ENCODE measurements at places on chromosomes 1 and 21. TPM values are rescaled to one million over a fixed set of nuclear protein-coding genes. Genes with fewer than 3 reads are reported as not detected.

- DNase-seq, result peak; percentile 80
- H3K27ac ChIP-seq, result peak overlapping the region; percentile 88
- H3K4me3 ChIP-seq, result peak overlapping the region; percentile 46
- no peaks in the 10 kb centered on the region for H3K27me3 ChIP-seq
Measured at GRCh38 chr1:54488065-54488750, 59.8 kb upstream of the ACOT11 start.

- no peaks in the 10 kb centered on the region for H3K27me3 ChIP-seq
- 0 out of 2 replicates have a peak, but pooled peaks cover 1% of the 10 kb centered on the region for H3K36me3 ChIP-seq
- DNase-seq, result no peak
- peaks cover 4% of the 10 kb centered on the region for H3K4me1 ChIP-seq
Measured at GRCh38 chr1:167551362-167551761, 2.2 kb downstream of the CREG1 start.

GRCh38 chr1:22133247-22133930 is 9.5 kb downstream of the WNT4 start:
- no peak overlapping the region for H3K4me3 ChIP-seq
- H3K36me3 ChIP-seq, result no peaks in the 10 kb centered on the region
- H3K4me1 ChIP-seq, result peaks cover 6% of the 10 kb centered on the region
- peaks cover 14% of the 10 kb centered on the region for H3K27me3 ChIP-seq
- DNase-seq, result no peak

GRCh38 chr1:29575826-29576225 is 339.5 kb downstream of the PTPRU start:
- DNase-seq, result peak; percentile 23
- no peak overlapping the region for H3K4me3 ChIP-seq
- H3K36me3 ChIP-seq, result no peaks in the 10 kb centered on the region
- peaks cover 2% of the 10 kb centered on the region for H3K4me1 ChIP-seq
- no peaks in the 10 kb centered on the region for H3K27me3 ChIP-seq

Gene DIRAS3
- 8.6 TPM for total RNA-seq

- DNase-seq, result peak; percentile 45
- peak overlapping the region; percentile 83 for H3K27ac ChIP-seq
- peaks cover 5% of the 10 kb centered on the region for H3K4me1 ChIP-seq
- no peaks in the 10 kb centered on the region for H3K27me3 ChIP-seq
Measured at GRCh38 chr1:37691497-37692077, 729 bp upstream of the CDCA8 start.

DNA sequence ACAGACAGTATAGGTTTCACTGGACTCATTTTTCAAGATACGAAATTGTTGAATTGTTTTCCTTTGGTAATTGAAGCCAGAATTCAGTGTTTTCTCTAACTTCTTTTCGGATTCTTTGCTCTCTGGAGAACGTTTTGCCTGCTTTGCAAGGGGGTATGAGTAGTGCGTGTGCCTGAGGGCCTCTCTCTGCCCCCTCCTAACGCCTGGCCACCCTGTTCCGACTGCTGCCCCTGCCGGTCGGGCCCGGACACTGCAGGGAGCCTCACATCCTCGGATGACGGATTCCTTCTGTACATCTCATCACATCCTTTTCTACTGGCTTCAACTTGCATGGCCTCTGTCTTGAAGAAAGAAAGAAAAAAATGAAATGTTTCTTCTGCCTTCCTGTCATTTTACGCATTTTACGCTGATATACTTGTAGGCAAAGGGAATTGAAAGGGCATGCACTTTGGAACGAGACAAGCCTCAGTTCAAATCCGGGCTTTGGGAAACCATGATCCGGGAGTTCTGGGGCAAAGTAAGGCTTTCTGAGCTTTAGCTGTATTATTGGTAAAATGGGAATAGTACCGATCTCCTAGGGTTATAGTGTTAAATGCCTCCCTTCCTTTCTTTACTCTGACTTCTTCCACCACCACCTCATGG is 65.1 kb downstream of the DISC1 start:
- peaks cover 6% of the 10 kb centered on the region for H3K36me3 ChIP-seq
- peaks cover 13% of the 10 kb centered on the region for H3K4me1 ChIP-seq
- no peak overlapping the region for H3K27ac ChIP-seq
- DNase-seq, result peak; percentile 47
- H3K4me3 ChIP-seq, result no peak overlapping the region
- H3K27me3 ChIP-seq, result no peaks in the 10 kb centered on the region

DNA sequence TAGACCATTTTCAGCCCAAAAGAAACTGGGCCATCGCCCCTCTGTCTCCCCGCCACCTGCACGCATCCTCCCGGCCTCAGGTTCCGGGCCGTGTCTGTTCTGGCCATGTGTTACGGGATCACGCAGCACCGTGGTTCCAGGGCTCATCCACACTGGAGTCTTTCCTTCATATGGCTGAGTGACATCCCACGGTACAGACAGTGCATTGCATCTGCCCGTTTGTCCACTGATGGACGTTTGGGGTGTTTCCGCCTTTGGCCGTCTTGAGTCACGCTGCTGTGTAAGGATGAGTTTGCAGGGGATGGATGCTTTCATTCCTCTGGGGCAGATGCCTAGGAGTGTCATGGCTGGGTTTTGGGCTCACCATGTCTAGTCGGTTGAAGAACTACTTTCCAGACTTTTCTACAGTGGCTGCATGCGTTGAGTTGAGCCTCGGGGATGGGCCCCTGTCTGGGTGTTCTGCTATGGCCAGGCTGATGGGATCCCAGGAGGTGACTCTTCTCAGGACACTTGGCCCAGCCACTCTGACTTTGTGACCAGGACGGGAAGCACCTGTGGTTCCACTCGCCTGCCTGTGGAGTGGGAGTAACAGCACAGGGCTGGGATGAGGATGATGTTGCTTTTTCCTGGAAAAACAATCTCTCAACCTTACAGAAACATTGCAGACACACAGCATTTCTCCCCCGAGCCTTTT is 16.8 kb downstream of the RRP1 start:
- no peak overlapping the region for H3K27ac ChIP-seq
- H3K4me3 ChIP-seq, result no peak overlapping the region
- H3K27me3 ChIP-seq, result no peaks in the 10 kb centered on the region
- DNase-seq, result no peak
- H3K36me3 ChIP-seq, result peaks cover 31% of the 10 kb centered on the region
- H3K4me1 ChIP-seq, result peaks cover 2% of the 10 kb centered on the region

Gene C1QTNF12
- total RNA-seq, result 0.36 TPM

GRCh38 chr1:98468111-98468717 is 193.3 kb upstream of the SNX7 start:
- H3K4me3 ChIP-seq, result no peak overlapping the region
- H3K27me3 ChIP-seq, result no peaks in the 10 kb centered on the region

Gene MRAP
- not detected for total RNA-seq

GRCh38 chr1:16491056-16491675 is 22.9 kb downstream of the RNU1-1 start:
- no peaks in the 10 kb centered on the region for H3K27me3 ChIP-seq
- H3K4me1 ChIP-seq, result peaks cover 4% of the 10 kb centered on the region
- H3K4me3 ChIP-seq, result no peak overlapping the region
- peaks cover 18% of the 10 kb centered on the region for H3K36me3 ChIP-seq
- H3K27ac ChIP-seq, result no peak overlapping the region

Gene SPRR2B
- total RNA-seq, result not detected

- peaks cover 49% of the 10 kb centered on the region for H3K27me3 ChIP-seq
- no peak overlapping the region for H3K27ac ChIP-seq
- H3K4me1 ChIP-seq, result no peaks in the 10 kb centered on the region
- no peak overlapping the region for H3K4me3 ChIP-seq
Measured at GRCh38 chr1:151841141-151841540, 1.5 kb upstream of the C2CD4D start.

GRCh38 chr1:54764922-54765561 is 719 bp upstream of the PARS2 start:
- H3K27me3 ChIP-seq, result peaks cover 3% of the 10 kb centered on the region
- no peak for DNase-seq
- H3K4me3 ChIP-seq, result peak overlapping the region; percentile 43
- no peak overlapping the region for H3K27ac ChIP-seq
- H3K36me3 ChIP-seq, result no peaks in the 10 kb centered on the region
- no peaks in the 10 kb centered on the region for H3K4me1 ChIP-seq

DNA sequence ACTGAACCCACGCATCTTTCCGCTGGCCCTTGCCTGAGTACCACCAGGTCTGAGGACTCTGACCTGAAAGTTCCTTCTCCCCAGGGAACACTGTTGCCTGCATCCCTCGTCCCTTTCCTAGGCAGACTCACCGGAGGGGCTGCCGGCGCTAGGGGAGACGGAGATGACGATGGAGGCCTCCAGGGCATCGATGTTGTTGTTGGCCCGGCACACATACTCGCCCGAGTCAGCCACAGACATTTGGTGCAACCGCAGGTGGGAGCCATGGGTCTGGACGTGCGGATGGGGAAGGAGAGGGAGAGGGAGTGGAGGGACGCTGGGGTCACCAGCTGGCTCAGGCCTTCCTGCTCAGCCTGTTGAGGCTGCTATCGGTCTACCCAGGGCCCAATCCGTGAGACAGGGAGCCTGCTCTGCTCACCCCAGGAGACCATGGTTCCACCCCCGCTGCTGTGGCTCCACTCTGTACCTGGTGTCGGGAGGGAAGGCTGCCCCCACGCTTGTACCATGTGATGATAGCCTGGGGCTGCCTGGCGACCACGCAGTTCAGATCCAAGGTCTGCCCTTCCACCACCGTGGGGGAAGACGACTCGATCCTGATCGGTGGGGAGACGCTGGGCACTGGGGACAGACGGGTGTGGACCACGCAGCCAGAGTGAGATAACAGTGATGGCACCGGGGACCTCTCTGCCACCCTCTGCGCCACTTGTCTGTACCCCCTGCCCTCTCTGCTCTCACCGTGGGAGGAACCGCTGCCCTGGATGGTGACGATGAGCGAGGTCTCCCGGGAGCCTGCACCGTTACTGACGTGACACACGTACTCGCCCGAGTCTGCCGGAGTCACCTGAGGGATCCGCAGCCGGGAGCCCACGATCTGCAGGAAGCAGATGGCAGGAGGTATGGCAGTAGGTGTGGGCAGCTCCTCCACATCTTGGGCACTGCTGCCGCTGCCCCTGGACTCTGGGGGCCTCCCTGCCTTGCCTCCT is 35.4 kb downstream of the LDLRAD2 start:
- H3K27ac ChIP-seq, result no peak overlapping the region
- H3K36me3 ChIP-seq, result peaks cover 71% of the 10 kb centered on the region
- H3K27me3 ChIP-seq, result no peaks in the 10 kb centered on the region

- H3K4me3 ChIP-seq, result no peak overlapping the region
- peaks cover 11% of the 10 kb centered on the region for H3K4me1 ChIP-seq
- H3K36me3 ChIP-seq, result no peaks in the 10 kb centered on the region
- peaks cover 18% of the 10 kb centered on the region for H3K27me3 ChIP-seq
- no peak overlapping the region for H3K27ac ChIP-seq
Measured at GRCh38 chr1:182616130-182617013, 12.2 kb upstream of the RGS16 start.

Gene PODN
- total RNA-seq, result 0.56 TPM

Gene NLRP3
- not detected for total RNA-seq

Gene IL12RB2
- total RNA-seq, result not detected

Gene TMEM79
- 0.54 TPM for total RNA-seq

DNA sequence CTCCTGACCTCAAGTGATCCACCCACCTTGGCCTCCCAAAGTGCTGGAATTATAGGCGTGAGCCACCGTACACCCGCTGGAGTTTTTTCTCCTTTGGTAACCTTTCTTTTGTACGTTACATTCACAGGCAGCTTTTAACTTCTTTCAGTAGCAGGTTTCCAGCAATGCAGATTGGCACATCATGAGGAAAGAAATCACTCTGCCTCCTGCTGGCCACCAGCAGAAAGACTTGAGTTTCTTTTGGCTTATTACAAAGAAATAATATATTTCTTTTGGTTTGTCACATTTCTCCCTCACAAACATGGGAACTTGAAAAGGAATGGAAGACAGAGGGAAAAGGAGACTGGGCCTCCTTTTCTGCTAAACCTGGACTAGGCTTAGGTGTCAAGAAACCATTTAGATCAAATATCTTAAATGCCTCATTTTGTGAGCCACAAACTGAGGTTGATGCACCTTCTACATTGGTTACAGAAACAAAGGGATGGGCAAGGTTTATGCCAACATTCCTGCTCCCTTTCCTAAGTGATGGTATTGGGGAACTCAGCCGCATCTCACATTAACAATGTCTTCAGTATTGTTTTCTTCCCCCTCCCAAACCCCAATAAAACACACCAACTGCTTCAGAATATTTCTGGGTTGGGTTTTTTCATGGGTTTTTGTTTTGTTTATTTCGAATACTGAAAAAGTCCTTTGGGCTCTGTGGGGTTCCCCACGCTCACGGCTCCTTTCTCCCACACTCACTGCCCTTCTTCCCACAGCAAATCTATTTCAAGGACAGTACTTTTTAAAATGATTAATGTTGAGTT is 7.7 kb downstream of the ENSA start:
- peaks cover 10% of the 10 kb centered on the region for H3K4me1 ChIP-seq
- no peaks in the 10 kb centered on the region for H3K27me3 ChIP-seq
- peak; percentile 79 for DNase-seq
- H3K4me3 ChIP-seq, result no peak overlapping the region

DNA sequence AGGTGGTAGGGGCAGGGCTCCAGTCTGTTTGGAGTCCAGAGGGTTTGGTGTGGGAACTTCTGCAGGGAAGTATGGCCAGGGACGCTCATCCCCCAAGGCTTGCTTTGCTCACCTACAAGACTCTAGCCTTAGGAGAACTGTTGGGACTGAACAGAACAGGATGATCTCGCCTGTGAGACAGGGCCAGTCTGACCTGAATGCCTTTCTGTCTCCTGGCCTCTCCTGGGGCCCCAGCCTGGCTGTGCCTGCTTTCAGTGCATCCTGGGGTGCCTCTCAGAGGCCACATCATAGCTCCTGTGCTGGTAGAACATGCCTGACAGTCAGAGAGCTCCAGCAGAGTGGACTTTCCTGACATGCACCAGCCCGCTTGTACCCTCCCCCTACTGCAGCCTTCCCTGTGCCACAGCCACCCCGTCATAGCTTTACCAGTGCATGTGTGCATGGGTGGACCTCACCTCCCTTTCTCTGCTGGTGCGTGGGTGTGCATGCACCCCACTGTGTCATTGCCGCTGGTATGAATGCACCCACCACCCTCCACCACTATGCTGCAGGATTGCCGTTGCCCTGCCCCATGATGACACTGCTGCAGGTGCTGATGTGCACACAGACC is 165.8 kb downstream of the GIPC2 start:
- no peaks in the 10 kb centered on the region for H3K36me3 ChIP-seq
- no peaks in the 10 kb centered on the region for H3K4me1 ChIP-seq
- no peak overlapping the region for H3K4me3 ChIP-seq
- no peak for DNase-seq
- no peaks in the 10 kb centered on the region for H3K27me3 ChIP-seq

Gene OR2G6
- total RNA-seq, result not detected

- H3K27ac ChIP-seq, result no peak overlapping the region
- no peak overlapping the region for H3K4me3 ChIP-seq
- peak; percentile 12 for DNase-seq
- no peaks in the 10 kb centered on the region for H3K27me3 ChIP-seq
Measured at GRCh38 chr21:17688912-17689874, 76.5 kb upstream of the BTG3 start.

GRCh38 chr1:43531107-43531905 is 623 bp downstream of the PTPRF start:
- H3K4me3 ChIP-seq, result peak overlapping the region; percentile 86
- peak overlapping the region; percentile 33 for H3K27ac ChIP-seq
- H3K27me3 ChIP-seq, result no peaks in the 10 kb centered on the region
- DNase-seq, result no peak
- H3K4me1 ChIP-seq, result peaks cover 6% of the 10 kb centered on the region

- no peak overlapping the region for H3K4me3 ChIP-seq
- peaks cover 4% of the 10 kb centered on the region for H3K4me1 ChIP-seq
- peaks cover 24% of the 10 kb centered on the region for H3K36me3 ChIP-seq
- no peaks in the 10 kb centered on the region for H3K27me3 ChIP-seq
- DNase-seq, result no peak
Measured at GRCh38 chr1:156226116-156226538, 13.3 kb downstream of the PMF1 start.
